ENCODE measurements at places on chromosomes 5 and 9.

DNA sequence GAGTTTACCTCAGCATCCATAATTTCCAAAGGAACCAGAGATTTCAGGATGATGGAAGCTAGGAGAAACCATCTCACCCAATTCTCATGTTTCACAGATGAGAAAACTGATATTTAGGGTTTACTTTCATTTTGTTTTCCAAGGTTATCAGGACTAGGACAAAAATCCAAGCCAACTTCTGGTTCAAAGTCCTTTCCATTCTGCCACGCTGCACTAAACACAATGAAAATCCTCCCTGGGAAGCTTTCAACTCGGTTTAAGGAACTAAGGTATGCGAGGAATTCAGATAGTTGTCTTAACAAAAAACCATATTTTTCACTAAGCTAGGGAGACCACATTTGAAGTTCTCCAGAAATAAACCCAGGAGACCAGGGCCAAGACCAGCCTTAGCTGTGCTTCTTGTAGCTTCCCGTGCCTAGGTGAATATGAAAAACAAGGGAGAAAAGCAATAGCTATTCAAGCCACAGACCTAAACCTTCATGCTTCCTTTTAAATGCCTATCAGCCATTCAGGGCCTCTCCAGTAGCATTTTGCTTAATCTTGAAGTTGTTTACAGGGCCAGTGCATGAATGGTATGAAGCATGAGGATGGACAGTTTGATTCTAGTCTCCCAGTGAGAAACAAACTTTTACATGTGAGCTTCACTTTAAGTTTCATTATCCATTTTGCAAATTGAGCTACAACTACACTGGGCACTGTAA, 167.9 kb downstream of the DENND1A start:
- no peak for DNase-seq

GRCh38 chr5:60210810-60211209, 317.3 kb upstream of the PDE4D start:
- DNase-seq = no peak

GRCh38 chr5:11524188-11524587, 380.1 kb downstream of the CTNND2 start:
- no peak for DNase-seq

- no peak for DNase-seq
Observed at GRCh38 chr9:137757613-137758029, 120.0 kb upstream of the CACNA1B start.

DNA sequence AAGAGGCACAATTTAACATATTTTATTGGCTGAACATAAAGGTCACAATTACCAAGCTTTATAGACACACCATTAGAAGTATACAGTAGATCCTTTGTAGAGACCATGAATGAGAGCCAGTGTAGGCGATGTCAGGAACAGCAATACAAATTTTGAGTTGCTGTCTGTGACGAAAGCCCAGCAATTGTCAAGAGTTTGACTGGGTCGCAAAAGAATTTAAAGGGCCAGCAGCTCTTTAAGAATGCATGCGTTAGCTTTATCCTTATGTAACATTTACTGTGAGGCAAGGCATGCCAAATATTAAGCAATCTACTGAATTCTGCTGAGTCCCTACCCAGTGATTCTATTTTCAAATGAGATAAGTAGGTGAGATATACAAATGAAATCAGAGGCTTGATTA, 236.9 kb downstream of the ARRDC3 start:
- DNase-seq = no peak

GRCh38 chr5:109681763-109682162, 8.0 kb upstream of the MAN2A1 start:
- DNase-seq = no peak

GRCh38 chr9:93306579-93307091, 122.7 kb downstream of the WNK2 start:
- no peak for DNase-seq

- peak; percentile 43 for DNase-seq
Observed at GRCh38 chr9:68685770-68686169, 19.3 kb upstream of the PIP5K1B start.
